ENCODE measurements at places on chromosomes 1 and 21.

DNA sequence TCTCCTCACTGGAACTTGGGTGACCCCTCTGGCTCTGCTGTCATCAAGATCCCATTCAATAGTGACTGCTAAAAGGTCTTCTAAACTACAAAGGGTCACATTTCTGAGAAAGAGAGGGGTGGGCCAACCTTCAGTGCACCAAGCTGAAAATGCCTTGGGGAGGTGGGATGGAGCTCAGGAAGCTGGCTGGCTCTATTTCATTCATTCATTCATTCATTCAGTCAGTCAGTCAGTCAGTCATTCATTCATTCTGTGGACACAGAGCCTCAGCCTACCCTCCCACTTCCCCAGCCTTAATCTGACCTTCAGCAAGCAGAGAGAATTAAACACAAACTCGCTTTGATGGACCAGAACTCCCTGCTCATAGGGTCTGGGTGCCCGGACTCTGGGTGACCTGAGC, 11.7 kb downstream of the RUNX3 start:
- H3K27me3 ChIP-seq: no peaks in the 10 kb centered on the region
- no peaks in the 10 kb centered on the region for H3K36me3 ChIP-seq
- DNase-seq: no peak
- H3K4me3 ChIP-seq: no peak overlapping the region
- H3K4me1 ChIP-seq: peaks cover 9% of the 10 kb centered on the region
- H3K27ac ChIP-seq: no peak overlapping the region

DNA sequence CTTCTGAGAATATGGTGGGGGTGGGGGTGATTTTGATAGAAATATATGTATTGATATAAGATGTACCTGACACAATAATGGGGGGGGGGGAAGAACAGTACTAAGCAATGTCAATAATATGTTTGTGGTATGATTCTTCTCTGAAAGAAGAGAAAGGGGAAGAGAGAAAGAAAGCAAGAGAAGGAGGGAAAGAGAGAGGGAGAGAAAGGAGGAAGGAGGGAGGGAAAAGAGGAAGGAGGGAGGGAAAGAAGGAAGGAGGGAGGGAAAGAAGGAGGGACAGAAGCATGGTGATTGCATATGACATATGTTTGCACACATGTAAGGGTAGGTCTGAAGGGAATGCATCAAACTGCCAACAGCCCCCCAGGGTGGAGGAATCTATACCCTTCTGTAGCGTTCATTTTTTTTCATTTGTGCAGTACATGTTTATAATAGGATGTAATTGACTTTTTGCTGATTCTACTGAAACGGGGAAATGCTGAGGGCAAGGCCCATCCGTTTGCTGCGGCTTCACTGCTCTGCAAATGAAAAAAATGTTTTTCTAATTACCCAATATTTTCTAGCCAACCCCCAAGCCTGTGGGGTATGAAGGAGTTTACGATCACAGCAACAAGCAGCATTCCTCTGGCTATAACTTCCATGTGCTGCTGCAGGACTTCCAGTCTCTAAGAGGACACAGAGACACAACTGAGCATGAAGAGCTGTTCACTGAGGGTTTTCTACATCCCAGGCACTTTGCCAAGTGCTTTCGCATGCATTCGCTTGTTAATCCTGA, 119.3 kb upstream of the ZC3H12A start:
- H3K4me3 ChIP-seq: no peak overlapping the region
- no peaks in the 10 kb centered on the region for H3K36me3 ChIP-seq
- no peak overlapping the region for H3K27ac ChIP-seq
- H3K27me3 ChIP-seq: no peaks in the 10 kb centered on the region
- DNase-seq: no peak
- H3K4me1 ChIP-seq: no peaks in the 10 kb centered on the region

DNA sequence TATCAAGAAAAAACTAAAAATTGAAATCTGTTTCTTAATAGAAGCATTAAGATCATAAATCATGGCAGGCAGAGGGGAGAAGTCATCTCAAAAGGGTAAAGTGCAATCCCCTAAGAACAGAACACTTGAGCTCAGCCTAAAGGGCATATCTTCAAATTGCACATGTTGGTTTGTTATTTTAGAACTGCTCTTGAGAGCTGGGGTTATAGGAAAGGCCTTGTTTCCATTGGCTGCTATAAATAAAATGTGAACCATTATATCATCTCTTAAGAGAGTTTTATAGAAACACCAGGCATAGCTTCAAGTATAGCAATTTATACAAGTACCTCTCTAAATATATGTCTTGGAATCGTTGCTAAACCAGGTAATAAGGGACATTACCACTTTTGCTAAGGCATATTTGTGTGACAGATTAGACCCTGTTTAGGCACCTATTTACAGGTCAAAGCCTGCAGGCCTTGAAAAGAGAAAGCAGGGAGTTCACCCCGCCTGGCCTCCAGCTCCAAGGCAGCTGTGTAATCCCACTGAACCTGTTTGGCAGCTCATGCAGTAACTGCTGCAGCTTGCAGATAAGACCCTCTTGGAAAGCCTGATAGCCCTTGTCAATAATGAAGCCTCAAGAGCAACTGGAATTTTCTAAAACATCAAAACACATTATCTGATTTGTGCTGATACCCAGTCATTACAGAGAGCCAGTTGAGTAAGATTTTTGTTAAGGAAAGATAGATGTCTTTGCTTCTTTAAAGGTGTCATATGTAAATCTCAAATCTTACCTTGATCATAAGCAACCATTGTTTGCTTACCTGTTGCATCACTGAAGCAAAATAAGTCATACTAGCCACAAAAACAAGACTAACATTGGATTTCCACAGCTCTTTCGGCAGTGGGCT, 24.2 kb upstream of the SYDE2 start:
- no peak overlapping the region for H3K27ac ChIP-seq
- DNase-seq: no peak
- peaks cover 11% of the 10 kb centered on the region for H3K4me1 ChIP-seq
- H3K36me3 ChIP-seq: no peaks in the 10 kb centered on the region
- no peaks in the 10 kb centered on the region for H3K27me3 ChIP-seq

DNA sequence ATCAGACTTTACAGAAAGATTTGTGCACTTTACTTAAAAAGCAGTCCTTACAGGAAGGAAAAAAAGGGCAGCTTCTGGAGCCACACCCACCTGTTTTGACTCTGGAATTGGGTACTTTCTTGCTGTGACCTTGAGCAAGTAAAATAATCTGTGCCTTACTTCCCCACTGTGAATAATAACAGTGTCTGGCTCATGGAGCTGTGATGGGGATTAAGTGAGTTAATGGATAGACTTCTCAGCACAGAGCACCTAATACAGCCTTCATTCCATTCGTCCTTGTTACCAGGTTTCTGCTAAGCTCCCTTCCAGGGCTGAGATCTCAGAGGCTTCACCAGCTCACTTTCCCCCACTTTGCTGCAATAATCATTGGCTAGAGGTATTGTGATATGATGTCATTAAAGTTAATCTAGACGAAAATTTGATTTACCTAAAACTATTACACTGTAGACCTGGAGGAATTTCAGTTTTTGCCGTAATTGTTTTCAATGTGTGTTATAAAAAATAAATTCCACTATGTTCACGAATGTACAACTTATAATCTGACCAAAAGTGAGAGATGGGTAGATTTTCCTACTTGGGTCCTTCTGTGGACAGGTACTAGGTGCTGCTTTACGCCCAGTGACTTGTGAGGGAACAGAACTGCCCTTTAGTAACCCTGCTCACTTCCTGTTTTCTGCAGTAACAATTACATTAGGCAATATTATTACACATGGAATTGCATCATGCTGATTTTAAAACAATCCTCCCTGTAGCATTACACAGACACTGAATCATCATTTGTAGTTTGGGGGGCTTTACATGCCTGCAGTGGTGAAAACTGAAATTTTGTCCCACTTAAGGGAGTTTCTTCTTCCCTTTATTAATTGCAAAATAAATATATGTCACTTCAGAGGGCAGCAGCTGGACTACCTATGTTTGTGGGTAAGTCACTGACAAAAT, 19.7 kb upstream of the ABCG1 start:
- H3K4me1 ChIP-seq: peaks cover 20% of the 10 kb centered on the region
- H3K27me3 ChIP-seq: no peaks in the 10 kb centered on the region
- DNase-seq: peak; percentile 67
- no peak overlapping the region for H3K4me3 ChIP-seq
- H3K36me3 ChIP-seq: no peaks in the 10 kb centered on the region

All from vagina (tissue), 2 donors.